ENCODE measurements at places on chromosomes 13 and 19. TPM values are rescaled to one million over a fixed set of nuclear protein-coding genes. Genes with fewer than 3 reads are reported as not detected.

Gene EMP3
- total RNA-seq, result 4.6 TPM

Gene ZSCAN1
- total RNA-seq, result 1.6 TPM

Gene ZNF93
- total RNA-seq, result 18.2 TPM

Gene PGLYRP1
- not detected for total RNA-seq

Gene BRME1
- 11.1 TPM for total RNA-seq

Gene FCER2
- total RNA-seq, result 0.46 TPM

Gene GJB6
- total RNA-seq, result 10.6 TPM

Gene FCGBP
- total RNA-seq, result 3.0 TPM

Measured in diencephalon (tissue), 1 donor.